ENCODE measurements at places on chromosomes 6 and 20.

- DNase-seq = no peak
Observed at GRCh38 chr6:73388433-73388799, 6.2 kb upstream of the DDX43 start.

- no peak for DNase-seq
Observed at GRCh38 chr6:101840100-101840499, 446.6 kb downstream of the GRIK2 start.

DNA sequence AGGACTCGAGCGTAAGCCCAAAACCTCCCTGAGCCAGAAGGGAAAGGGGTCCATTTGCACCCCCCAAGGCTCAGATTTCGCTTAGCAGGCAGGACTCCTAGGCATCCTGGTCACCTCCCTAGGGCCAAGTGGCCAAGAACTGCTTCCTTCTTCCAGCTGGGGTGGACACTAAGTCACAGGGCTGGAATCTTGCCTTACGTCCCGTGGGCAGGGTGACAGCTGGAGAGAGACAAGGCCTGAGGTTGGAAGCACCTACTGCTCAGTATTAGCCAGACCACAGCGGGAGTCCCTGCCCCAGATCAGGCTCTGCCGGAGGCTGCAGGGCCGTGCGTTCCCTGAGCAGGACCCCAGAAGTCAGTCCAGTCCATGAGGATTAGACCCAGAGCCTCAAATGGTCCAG is 19.7 kb downstream of the LAMA5 start:
- DNase-seq = no peak

GRCh38 chr6:64266351-64266821 is 630.8 kb downstream of the PHF3 start:
- DNase-seq = no peak

DNA sequence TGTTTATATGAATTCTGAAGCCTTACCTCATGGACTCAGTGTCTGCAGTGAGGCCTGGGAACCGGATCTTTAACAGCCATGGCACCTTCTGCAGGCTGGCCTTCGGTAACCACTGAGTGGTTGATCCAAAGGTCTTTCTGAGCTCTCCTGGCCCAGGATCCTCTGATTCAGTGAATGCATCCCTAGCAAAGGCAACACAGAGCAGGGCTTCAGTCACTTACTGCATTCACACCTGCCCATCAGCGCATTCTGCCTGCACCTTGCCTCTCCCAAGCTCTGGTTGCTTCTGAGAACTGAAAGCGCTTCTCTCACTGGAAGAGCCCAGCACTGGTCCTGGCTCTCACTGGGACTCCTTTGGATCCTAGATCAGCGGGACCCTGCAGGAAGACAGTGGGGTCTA is 8.4 kb upstream of the CST9 start:
- DNase-seq = no peak

DNA sequence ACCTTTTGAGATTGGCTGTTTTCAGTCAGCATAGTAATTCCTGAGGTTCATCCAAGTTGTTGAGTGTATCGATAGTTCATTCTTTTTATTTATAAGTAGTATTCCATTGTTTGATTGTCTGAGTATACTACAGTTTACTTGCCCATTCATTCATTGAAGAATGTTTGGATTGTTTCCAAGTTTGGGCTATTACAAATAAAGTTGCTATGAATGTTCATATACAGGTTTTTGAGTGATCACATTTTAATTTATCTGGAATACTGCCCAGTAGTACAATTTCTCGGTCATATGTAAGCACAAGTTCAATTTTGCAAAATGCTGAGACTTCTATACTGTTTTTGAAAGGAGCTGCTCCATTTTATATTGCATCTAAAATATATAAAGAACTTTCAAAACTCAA is 14.2 kb upstream of the EPHA7 start:
- no peak for DNase-seq

GRCh38 chr6:2667617-2668016 is 83.1 kb downstream of the MYLK4 start:
- no peak for DNase-seq

- DNase-seq = no peak
Observed at GRCh38 chr20:11993886-11994461, 76.3 kb downstream of the BTBD3 start.

DNA sequence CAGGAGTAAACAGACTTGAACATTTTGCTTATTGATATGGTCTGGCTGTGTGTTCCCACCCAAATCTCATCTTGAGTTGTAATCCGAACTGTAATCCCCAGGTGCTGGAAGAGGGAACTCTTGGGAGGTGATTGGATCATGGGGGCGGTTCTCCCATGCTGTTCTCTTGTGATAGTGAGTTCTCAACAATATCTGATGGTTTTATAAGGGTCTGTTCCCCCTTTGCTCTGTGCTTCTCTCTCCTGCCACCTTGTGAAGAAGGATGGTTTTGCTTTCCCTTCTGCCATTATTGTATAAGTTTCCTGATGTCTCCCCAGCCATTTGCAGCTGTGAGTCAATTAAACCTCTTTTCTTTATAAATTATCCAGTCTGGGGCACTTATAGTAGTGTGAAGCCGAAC is 40.0 kb downstream of the MYLIP start:
- DNase-seq = no peak

DNA sequence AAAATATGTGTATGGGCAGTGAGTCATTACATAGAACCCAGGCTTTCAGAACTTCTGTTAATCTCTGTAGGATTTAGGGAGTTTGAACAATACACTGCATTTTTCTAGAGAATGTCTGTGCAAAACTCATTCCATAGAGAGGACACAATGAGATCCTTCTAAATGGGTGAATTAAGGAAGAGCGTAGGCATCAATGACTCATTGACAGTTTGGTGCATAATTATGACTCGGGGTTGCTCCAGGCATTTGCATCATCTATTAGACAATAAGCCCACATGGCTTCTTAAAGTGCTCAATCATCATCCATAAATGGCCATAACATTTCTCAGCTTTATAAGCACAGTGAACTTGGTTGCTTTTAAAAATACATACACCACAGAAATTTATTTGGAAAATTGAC is 625.5 kb downstream of the CDH26 start:
- DNase-seq = no peak

GRCh38 chr6:23642849-23643248 is 483.2 kb upstream of the NRSN1 start:
- DNase-seq = no peak

DNA sequence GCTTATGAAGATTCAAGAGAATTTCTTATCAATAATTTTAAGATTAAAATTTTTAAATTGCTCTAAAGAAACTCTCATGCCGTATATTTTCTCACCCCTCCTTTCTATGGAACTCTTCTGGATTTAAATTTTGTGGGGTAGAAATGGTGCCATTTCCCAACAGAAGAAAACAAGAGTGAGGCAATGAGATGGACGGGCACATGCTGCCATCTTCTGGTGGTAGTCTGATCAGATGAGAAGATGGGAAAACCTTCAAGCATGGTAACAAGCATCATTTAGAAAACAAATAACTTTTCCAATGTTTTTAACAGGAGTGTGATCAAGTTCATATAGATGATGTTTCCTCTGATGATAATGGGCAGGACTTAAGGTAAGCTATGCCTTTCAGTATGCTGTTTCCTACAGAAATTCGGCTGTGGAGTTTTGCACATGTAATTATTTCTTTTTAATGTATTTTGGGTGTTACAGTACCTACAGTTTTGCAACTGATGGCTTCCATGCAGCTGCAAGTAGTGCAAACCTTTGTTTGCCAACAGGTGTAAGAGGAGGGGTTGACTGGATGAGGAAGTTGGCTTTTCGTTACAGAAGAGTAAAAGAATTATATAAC is 271.4 kb downstream of the EYA4 start:
- DNase-seq = no peak

DNA sequence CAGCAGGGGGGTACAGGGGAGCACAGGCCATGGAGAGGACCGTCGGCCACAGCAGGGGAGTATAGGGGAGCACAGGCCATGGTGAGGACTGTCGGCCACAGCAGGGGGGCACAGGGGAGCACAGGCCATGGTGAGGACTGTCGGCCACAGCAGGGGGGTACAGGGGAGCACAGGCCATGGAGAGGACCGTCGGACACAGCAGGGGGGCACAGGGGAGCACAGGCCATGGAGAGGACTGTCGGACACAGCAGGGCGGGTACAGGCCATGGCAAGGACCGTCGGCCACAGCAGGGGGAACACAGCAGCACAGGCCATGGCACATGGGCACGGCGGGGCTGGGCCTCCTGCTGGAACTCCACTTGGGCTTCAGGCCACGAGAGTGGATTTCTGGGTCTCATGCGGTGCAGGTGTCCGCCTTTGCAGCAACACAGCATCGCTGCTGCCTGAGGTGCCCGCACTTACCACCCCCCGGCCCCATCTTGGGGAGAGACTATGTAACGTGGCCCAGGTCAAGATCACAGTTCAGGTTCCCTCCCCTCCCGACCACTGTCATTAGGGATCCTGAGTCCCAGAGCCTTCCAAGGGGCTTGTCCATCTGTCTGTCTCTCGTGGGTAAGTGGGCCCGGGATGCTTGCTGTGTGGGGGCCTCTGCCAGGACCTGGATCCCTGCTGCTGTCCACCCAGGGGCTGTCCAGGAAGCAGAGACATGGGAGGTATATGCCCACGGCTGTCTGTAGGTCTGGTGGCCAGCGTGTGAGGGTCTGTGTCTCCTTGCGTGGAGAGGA is 2.5 kb downstream of the NPBWR2 start:
- no peak for DNase-seq

DNA sequence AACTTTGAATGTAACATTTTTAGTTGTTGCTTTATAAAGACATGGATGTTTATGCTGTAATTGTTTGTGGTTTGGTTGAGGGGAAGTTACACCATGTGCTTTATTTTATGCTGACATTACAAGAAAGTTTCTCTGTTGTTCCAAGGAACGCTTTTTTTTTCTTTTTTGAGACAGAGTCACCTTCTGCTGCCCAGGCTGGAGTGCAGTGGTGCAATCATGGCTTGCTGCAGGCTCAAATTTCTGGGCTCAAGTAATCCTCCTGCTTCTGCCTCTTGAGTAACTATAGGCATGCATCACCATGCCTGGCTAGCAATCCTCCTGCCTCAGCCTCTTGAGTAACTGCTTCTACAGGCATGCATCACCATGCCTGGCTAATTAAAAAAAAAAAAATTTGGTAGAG is 21.0 kb upstream of the IFNGR1 start:
- no peak for DNase-seq

GRCh38 chr6:107345393-107345792 is 114.0 kb downstream of the PDSS2 start:
- no peak for DNase-seq

DNA sequence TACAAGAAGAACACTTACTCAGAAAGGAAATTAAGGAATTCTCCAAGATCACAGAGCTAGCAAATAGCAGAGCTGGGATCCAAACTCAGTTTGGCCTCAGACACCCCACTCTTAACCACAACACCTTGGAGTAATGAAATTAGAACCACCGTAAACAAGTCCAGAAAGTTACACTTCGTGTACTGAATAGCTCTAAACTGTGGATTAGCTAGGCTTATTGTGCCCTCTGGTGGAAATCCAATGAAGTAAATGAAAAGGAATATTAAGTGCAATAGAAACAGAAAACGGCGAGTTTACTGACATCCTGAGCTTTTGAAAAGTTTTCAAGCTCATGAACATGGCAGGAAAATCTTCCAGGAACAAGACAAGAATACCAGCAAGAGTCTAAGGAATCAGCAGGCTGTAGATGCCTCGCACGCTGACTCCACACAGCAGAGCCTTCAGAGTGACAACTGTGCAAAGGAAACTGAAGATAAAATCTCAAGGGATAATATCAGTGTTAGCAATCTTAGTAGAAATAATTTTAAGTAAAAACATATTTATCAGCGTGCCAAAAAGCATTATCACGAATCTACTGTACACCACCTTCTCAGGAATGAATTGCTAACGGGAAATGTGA is 34.6 kb downstream of the FBXO5 start:
- peak; percentile 18 for DNase-seq

DNA sequence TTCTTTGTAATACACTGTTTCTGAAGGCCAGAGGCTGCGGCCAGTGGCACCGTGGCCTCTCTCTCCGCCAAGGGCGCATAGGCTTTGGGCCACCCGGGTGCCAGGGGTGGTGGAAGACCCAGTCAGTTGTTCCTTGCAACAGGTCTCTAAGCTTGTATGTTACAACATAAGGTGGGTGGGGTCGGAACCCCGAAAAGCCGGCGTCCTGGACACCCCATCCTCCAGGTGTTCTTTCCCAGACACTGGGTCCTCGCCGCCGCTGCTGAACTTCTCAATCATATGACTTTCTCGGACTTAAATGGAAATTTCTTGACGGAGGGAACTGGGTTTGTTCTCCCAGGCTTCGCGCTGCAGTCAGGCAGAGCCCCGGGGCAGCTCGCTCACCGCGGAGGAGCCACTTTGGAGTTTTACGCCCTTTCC is 983 bp upstream of the KCNQ5 start:
- no peak for DNase-seq

DNA sequence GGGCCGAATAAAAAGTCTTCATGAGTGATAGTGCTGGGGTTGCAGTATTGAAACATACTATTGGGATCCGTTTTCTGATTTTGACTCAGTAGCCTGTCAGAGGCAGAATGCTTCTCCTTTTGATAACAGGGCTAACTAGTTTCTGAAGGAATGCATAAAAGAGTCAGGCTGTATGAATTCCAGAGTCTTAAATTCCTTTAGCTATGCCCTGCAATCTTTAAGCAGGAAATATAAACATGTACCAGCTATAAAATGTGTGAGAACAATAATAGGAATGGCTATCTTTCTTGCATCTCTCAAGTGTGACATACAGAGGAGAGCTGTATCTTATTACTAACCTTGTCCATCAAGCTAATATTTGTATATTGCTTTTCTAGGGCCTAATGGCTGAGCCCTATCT is 917.1 kb downstream of the KIF16B start:
- DNase-seq = no peak

GRCh38 chr6:24595910-24596525 is 50.0 kb downstream of the KIAA0319 start:
- DNase-seq = no peak

DNA sequence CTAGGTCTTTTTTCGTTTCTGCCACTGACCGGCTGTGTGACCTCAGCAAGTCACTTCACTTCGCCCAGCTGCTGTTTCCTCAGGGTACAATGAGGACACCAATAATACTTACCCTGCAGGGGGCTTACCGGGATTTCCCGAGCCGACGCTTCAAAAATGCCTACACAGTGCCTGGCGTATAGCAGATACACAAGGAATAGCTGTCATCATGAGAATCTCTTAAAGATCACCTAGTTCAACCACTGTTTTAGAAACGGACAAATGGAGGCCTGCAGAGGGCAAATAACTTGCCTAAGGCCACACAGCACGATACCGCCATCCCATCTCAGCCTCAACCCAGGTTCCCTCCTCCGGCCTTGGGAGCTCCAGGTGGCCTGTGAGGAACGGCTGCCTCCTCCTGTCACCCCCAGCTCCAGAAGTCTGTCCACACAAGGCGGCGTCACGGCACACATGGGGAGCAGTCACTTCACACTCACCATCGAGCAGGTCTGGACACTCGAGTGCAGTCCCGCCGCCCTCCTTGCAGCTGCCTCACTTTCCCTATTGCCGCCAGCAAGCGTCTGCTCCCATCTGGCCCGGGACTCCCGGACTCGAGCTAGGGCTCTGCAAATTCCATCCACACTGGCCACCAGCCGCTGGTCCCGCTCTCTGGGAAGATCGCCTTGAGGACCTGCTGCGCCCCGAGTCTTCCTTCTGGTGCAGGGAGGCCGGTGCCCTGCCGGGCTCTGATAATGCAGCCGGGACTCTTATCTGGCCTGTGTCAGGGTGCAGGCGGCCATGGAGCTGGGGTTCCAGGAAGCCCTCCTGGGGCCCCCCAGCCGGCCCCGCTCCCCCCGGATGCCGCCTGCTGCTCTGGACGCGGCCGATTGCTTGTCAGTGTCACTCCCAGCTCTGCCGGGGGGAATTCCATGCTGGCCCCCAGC is at the start of gene RIPOR3:
TSS of gene RIPOR3 (minus strand) at position 893 of the 923 bp plus-strand sequence. CDS start at position 479, 414 bp downstream.
- DNase-seq = no peak

Data from GM19239 (cell line).